Left lung (tissue), 14 donors: ENCODE measurements at places on chromosomes 4 and X.

DNA sequence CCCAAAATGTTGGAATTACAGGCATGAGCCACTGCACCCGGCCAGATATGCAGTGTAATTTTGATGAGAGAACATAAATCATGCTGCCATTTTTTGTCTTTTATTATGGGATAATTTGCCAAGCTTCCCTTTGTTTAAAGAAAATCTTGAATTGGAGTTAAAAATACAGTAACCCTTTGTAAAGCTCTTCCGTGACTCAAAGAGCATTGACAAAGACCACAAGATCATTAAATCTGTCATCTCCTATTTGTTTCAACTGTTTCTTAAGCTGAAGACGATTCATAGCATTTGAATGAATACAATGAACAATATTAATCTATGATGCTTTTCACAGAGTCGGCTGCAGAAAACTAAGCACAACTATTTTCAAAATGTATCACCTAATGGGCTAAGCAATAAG lies 132.6 kb downstream of the ANAPC4 start:
- no peak for DNase-seq
- H3K4me3 ChIP-seq = no peak overlapping the region
- no peaks in the 10 kb centered on the region for H3K27me3 ChIP-seq
- no peak overlapping the region for H3K27ac ChIP-seq
- H3K36me3 ChIP-seq = no peaks in the 10 kb centered on the region

DNA sequence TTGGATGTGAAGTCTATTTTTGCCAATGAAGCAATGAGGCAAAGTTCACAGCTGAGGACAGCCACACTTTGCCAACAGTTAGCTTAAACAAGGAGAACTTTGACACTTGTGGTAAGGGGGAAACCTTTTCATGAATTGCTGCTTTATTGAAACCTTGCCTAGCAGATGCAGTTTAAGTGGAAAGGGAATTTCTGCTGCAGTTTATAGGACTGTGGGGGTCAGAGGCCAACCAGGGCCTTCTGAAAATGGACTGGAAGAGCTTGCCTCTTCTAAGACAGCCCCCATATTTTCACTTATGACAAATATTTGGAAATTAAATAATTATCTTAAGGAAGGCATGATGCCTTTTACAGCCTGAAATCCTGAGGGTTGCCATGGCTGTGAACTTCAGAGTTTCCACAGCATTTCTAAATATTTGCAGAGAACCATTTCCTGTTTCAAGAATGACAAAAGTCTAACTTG lies 550.3 kb downstream of the RAB28 start:
- H3K4me3 ChIP-seq = no peak overlapping the region
- H3K27ac ChIP-seq = no peak overlapping the region
- H3K27me3 ChIP-seq = no peaks in the 10 kb centered on the region
- H3K4me1 ChIP-seq = no peaks in the 10 kb centered on the region
- no peak for DNase-seq

GRCh38 chr4:90580326-90580725 lies 453.1 kb downstream of the CCSER1 start:
- no peaks in the 10 kb centered on the region for H3K4me1 ChIP-seq
- H3K4me3 ChIP-seq = no peak overlapping the region
- DNase-seq = peak; percentile 10
- no peaks in the 10 kb centered on the region for H3K36me3 ChIP-seq

GRCh38 chr4:143699331-143700045 lies 987 bp downstream of the FREM3 start:
- H3K27me3 ChIP-seq = peaks cover 25% of the 10 kb centered on the region
- H3K4me3 ChIP-seq = no peak overlapping the region
- H3K36me3 ChIP-seq = no peaks in the 10 kb centered on the region
- no peak for DNase-seq

- no peaks in the 10 kb centered on the region for H3K36me3 ChIP-seq
- H3K4me3 ChIP-seq = no peak overlapping the region
- H3K4me1 ChIP-seq = no peaks in the 10 kb centered on the region
- no peaks in the 10 kb centered on the region for H3K27me3 ChIP-seq
- DNase-seq = no peak
Measured at GRCh38 chr4:176906709-176907108, 114.0 kb upstream of the VEGFC start.

GRCh38 chr4:120718979-120719566 lies 203.5 kb downstream of the PRDM5 start:
- H3K4me1 ChIP-seq = no peaks in the 10 kb centered on the region
- H3K27ac ChIP-seq = no peak overlapping the region
- no peak overlapping the region for H3K4me3 ChIP-seq
- peak; percentile 42 for DNase-seq
- no peaks in the 10 kb centered on the region for H3K36me3 ChIP-seq

DNA sequence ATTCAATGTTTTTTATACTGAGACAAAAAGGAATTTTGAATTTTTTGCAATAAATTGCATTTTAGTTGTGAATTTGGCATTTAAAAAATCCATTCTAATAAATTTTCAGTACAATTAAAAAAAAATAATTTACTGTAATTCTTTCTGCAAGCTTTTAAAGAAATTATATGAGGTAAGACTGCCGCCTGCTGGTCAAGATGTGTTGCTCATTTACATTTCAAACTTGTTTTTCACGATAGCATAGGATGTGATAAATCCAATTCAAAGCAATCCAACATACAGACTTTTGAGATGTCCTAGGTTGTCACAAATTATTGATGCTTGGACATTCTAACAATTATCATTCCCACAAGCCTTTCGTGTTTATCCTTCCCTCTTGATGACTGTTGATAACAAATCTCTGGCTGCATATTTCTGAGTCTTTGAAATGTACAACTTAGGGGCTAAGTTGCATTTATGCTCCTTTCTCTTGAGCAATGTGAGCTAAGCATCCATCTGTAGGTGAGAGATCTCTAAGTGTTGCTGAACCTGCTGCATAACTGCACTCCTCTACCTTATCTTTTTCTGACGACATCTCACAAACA lies 21.7 kb upstream of the MFAP3L start:
- no peak overlapping the region for H3K27ac ChIP-seq
- H3K27me3 ChIP-seq = no peaks in the 10 kb centered on the region
- no peaks in the 10 kb centered on the region for H3K36me3 ChIP-seq

- DNase-seq = peak; percentile 93
- no peaks in the 10 kb centered on the region for H3K27me3 ChIP-seq
- H3K27ac ChIP-seq = no peak overlapping the region
- no peak overlapping the region for H3K4me3 ChIP-seq
Measured at GRCh38 chrX:9995855-9996339, 28.7 kb downstream of the CLDN34 start.

- no peaks in the 10 kb centered on the region for H3K36me3 ChIP-seq
- no peaks in the 10 kb centered on the region for H3K4me1 ChIP-seq
- H3K4me3 ChIP-seq = peak within 1 kb of the TSS; percentile 15
- peak; percentile 89 for DNase-seq
- peak within 1 kb of the TSS; percentile 90 for H3K27ac ChIP-seq
- peaks cover 20% of the 10 kb centered on the region for H3K27me3 ChIP-seq
Measured at GRCh38 chrX:1537031-1537715, at the start of gene P2RY8. TSS of gene P2RY8 (minus strand) at chrX:1537185. CDS start at chrX:1466558, 70,627 bp downstream.

- H3K27ac ChIP-seq = peak within 1 kb of the TSS; percentile 57
- H3K27me3 ChIP-seq = no peaks in the 10 kb centered on the region
- H3K4me3 ChIP-seq = peak within 1 kb of the TSS; percentile 44
- peak; percentile 85 for DNase-seq
Measured at GRCh38 chr4:5710961-5711478, at the start of gene EVC. TSS of gene EVC (plus strand) at chr4:5711201. CDS start at chr4:5711381, 180 bp downstream.

- H3K4me1 ChIP-seq = peaks cover 4% of the 10 kb centered on the region
- DNase-seq = no peak
- no peaks in the 10 kb centered on the region for H3K27me3 ChIP-seq
- H3K4me3 ChIP-seq = no peak overlapping the region
- no peak overlapping the region for H3K27ac ChIP-seq
Measured at GRCh38 chrX:48736303-48736702, 25.2 kb upstream of the GLOD5 start.

- no peak overlapping the region for H3K4me3 ChIP-seq
- no peak overlapping the region for H3K27ac ChIP-seq
- H3K4me1 ChIP-seq = no peaks in the 10 kb centered on the region
- no peaks in the 10 kb centered on the region for H3K36me3 ChIP-seq
- DNase-seq = no peak
Measured at GRCh38 chrX:4397471-4397870, 684.0 kb upstream of the PRKX start.

DNA sequence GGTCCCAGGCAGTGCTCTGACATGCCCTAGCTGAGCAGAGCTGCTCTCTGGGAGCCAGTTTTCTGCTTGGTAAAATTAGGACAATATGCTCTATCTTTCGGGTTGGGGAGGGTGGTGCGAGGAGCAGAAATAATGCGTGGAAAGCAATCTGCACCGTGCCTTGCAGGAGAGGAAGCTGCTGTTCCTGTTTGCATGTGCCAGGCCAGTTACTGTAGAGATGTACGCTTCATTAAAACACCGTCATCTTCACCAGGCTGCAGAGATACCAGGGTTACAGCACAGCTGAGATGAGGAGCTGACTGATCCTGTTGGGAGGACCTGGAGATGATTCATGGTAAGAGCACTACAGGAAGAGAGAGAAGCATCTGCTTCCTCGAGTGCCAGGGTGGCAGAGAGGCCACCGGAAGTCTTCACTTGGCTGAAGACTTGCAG lies 29.5 kb upstream of the IRF2 start:
- no peaks in the 10 kb centered on the region for H3K4me1 ChIP-seq
- no peak overlapping the region for H3K27ac ChIP-seq
- no peak for DNase-seq
- no peaks in the 10 kb centered on the region for H3K27me3 ChIP-seq
- no peak overlapping the region for H3K4me3 ChIP-seq

DNA sequence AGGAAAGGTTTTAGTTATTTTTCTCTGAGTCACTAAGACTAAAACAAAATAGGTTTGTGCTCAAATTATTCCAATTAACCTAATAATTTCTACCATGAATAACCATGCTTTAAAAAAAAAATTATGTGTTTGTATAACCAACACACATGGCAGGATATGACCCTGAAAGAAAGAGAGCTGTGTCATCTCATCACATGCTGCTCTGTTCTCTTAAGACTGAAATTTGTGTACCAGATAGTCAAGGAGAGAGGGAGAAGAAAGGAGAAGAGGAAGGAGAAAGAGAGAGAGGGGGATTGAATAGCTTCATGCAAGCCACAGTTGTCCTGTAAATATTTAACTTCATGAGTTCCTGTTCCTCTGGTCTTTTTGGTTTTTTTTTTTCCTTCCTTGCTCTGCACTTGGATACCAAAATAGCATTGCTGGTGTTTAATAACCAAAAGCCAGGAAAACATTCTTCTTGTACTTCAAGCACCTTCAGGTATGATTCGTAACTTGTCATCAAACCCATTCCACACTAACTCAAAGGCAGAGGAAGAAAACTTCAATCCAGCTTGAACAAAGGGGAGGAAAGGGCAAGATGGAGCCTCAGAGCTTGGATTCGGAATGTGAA lies 6.4 kb upstream of the PROM1 start:
- no peaks in the 10 kb centered on the region for H3K36me3 ChIP-seq
- no peak overlapping the region for H3K27ac ChIP-seq
- DNase-seq = no peak
- H3K27me3 ChIP-seq = peaks cover 1% of the 10 kb centered on the region

DNA sequence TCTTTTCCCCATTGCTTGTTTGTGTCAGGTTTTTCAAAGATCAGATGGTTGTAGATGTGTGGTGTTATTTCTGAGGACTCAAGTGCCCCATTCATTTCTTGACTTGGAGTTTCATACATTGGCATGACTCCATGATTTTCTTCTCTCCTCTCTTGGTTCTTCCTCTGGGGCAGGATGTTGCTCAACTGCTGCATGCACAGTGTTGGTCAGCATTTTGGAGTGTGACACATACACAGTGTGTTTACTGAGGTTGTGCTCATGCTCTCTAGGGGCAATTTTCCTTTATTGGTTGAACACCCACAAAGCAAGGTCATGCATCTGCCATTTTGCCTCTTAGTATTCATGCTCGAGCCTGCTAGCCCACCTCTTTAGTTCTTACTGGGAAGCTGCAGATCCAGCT lies 1993.8 kb downstream of the ARAP2 start:
- H3K4me1 ChIP-seq = no peaks in the 10 kb centered on the region
- H3K4me3 ChIP-seq = no peak overlapping the region
- no peaks in the 10 kb centered on the region for H3K27me3 ChIP-seq
- no peaks in the 10 kb centered on the region for H3K36me3 ChIP-seq
- no peak overlapping the region for H3K27ac ChIP-seq

- no peaks in the 10 kb centered on the region for H3K4me1 ChIP-seq
- no peaks in the 10 kb centered on the region for H3K27me3 ChIP-seq
- no peak overlapping the region for H3K4me3 ChIP-seq
Measured at GRCh38 chrX:28349888-28350287, 237.4 kb upstream of the IL1RAPL1 start.

- DNase-seq = no peak
- H3K4me3 ChIP-seq = no peak overlapping the region
- no peaks in the 10 kb centered on the region for H3K4me1 ChIP-seq
- no peaks in the 10 kb centered on the region for H3K27me3 ChIP-seq
- no peaks in the 10 kb centered on the region for H3K36me3 ChIP-seq
Measured at GRCh38 chr4:156672492-156673305, 298.9 kb downstream of the PDGFC start.

GRCh38 chr4:52659722-52660261 lies 691 bp upstream of the USP46 start:
- H3K4me3 ChIP-seq = peak overlapping the region; percentile 71
- no peaks in the 10 kb centered on the region for H3K36me3 ChIP-seq
- peak overlapping the region; percentile 90 for H3K27ac ChIP-seq
- H3K4me1 ChIP-seq = peaks cover 12% of the 10 kb centered on the region
- peaks cover 3% of the 10 kb centered on the region for H3K27me3 ChIP-seq
- peak; percentile 31 for DNase-seq

DNA sequence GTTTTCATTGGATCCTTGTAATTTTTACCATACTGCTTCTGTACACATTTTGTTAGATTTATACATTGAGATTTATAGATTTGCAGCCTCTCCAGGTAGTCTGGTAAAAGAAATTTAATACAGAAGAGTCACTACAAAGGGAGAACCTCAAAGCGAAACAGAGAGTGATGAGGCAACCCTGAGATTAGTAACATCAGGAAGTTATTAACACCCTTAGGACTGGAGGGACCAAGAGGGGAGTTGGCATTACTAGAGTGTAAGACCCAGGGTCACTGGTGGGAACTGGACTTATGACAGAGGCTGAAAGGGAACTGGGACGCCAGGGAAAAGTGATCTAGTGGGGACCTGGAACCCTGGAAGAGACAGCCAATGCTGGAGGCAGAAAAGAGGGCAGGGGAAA lies 20.6 kb upstream of the MAML3 start:
- no peaks in the 10 kb centered on the region for H3K36me3 ChIP-seq
- H3K4me3 ChIP-seq = no peak overlapping the region
- no peaks in the 10 kb centered on the region for H3K4me1 ChIP-seq
- no peak overlapping the region for H3K27ac ChIP-seq

- no peaks in the 10 kb centered on the region for H3K27me3 ChIP-seq
- H3K27ac ChIP-seq = no peak overlapping the region
- no peaks in the 10 kb centered on the region for H3K4me1 ChIP-seq
- H3K4me3 ChIP-seq = no peak overlapping the region
- DNase-seq = no peak
Measured at GRCh38 chr4:185358514-185358913, 37.2 kb downstream of the LRP2BP start.

GRCh38 chr4:158805635-158806471 lies 37.0 kb downstream of the FNIP2 start:
- peak overlapping the region; percentile 17 for H3K27ac ChIP-seq
- H3K27me3 ChIP-seq = no peaks in the 10 kb centered on the region
- no peak for DNase-seq
- H3K4me1 ChIP-seq = peaks cover 75% of the 10 kb centered on the region

GRCh38 chr4:73984736-73985527 lies 3.1 kb downstream of the PPBP start:
- H3K27me3 ChIP-seq = no peaks in the 10 kb centered on the region
- H3K36me3 ChIP-seq = no peaks in the 10 kb centered on the region
- no peak for DNase-seq
- no peaks in the 10 kb centered on the region for H3K4me1 ChIP-seq
- no peak overlapping the region for H3K27ac ChIP-seq

GRCh38 chr4:158033416-158034120 lies 139.3 kb downstream of the GASK1B start:
- no peaks in the 10 kb centered on the region for H3K36me3 ChIP-seq
- H3K4me1 ChIP-seq = peaks cover 15% of the 10 kb centered on the region
- H3K4me3 ChIP-seq = no peak overlapping the region
- H3K27ac ChIP-seq = no peak overlapping the region
